ENCODE measurements at places on chromosomes 6 and 20. TPM values are rescaled to one million over a fixed set of nuclear protein-coding genes. Genes with fewer than 3 reads are reported as not detected.

LINC00237 gene
- not detected for total RNA-seq

GSTA3 gene
- total RNA-seq, result not detected

SMOC2 gene
- total RNA-seq, result 16.4 TPM

CNKSR3 gene
- 20.0 TPM for total RNA-seq

SEL1L2 gene
- 1.7 TPM for total RNA-seq

TMEM217 gene
- 0.30 TPM for total RNA-seq

SLC35D3 gene
- total RNA-seq, result not detected

RNF39 gene
- total RNA-seq, result not detected

DNA sequence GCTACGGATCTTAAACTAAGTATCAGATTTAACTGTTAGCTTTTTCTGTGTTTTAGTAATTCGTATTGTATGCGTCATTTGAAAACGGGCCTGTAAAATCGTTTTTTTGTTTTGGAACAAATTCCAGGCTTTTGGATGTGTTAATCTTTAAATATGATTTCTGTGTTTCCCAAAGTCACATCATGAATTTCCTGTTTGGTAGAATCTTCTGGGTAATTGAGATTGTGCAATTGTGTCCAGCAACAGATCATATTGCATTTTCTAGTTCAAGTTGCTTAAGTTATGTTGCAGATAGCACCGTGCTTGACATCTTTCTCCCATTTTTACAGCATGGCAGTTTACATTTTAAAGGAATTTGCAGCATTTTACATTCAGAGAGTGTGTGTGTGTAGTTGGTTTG, 1.9 kb downstream of the MAPK14 start:
- DNase-seq, result no peak

GRCh38 chr20:41094353-41095055, 42.8 kb upstream of the PLCG1 start:
- no peak for DNase-seq

GRCh38 chr6:26197933-26198721, 110.9 kb downstream of the HFE start:
- no peak for DNase-seq

DNA sequence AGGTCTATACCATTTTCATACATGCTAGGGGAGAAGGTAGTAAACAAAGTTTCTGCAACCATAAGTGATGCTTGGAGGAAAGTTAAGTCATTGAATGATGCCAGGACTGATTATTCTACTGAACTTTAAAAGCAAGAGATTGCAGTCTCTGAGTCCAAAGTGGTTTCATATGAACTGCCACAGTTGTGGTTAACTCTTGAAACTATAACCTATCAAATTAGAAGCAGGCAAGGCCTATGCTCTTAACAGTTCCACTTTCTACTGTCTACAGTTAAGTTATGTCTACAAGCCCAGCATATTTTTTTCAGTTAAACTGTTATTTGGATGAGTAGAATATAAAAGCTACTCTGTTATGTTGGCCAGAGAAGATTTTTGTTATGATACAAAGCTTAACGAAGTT, 326.5 kb upstream of the RUNX2 start:
- DNase-seq, result no peak

DNA sequence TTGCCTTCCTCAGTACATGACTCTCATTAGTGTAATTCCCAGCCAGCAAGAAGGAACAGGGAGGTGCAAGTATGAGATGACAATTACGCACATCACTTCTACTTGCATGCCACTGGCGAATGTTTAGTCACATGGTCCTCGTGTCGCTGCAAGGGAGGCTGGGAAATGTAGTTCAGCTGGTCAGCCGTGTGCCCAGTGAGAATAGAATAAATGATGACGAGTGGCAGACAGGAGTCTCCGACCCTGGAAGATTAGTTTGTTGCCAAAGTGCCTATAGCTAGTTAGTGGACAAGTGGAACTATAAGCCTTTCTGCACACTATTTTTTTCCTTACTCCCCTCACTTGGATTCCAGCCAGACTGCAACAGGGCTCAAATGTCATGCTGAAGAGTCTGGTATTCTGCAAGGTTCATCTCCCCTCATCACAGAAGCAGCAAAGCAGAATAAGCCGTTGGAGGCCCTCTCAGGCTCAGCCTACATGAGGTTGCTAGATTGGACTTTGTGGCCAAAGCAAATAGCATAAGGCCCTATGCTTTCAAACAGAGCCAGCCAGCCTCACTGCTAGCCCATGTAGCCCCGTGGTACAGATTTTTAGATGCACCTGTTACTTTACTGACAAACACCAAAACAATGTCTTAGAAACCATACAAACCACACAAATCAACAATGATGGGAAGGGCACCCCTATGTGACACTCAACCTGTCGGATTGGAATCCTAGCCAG, 9.7 kb downstream of the LINC00237 start:
- DNase-seq, result no peak

- no peak for DNase-seq
These were observed 38.5 kb upstream of the PXDC1 start for GRCh38 chr6:3789896-3790558.

GRCh38 chr20:9520086-9520485, 5.7 kb downstream of the LAMP5 start:
- DNase-seq, result no peak

- no peak for DNase-seq
These were observed 75.9 kb downstream of the ERMARD start for GRCh38 chr6:169827290-169827717.

DNA sequence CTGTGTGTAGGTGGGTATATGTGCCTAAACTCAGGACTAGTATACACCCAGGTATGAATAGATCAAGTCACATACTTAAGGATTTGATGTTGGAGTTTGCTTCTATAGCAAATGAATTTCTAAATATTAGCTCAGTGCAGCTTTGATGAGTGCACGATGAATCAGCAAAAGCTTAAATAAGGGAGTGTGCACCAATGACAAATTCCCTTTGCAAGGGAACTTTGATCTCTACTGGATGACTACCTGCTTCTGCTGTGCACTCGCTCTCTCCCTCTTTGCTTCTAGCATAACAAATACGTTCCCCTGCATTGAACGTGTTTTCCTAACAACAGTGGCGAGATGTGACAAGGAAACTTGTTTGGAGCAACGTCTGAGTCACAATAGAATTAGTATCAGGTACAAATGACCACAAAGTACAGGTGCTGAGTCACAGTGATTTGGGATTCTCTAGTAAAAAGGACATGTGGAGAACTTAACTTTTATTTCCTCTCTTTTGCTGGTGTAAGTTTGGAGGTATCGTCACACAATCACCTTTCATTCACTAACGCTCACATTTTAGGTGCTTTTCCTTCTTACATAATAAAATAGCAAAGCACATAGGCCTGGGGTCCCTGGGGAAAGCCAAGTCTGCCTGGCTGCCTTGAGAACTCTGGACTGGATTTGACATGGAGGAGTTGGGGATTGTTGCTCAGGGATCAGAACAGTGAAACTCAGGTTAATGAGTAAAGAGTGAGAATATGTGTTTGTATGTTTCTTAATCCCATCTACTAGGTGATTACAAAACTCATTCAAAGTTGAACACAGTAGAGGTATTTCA, 49.7 kb downstream of the KLHL31 start:
- no peak for DNase-seq

GRCh38 chr6:37525460-37526357, 26.0 kb upstream of the CCDC167 start:
- DNase-seq, result no peak

- DNase-seq, result no peak
These were observed 50.4 kb downstream of the SMPDL3A start for GRCh38 chr6:122839472-122839871.

- DNase-seq, result peak; percentile 64
These were observed 8.9 kb downstream of the CYP21A2 start for GRCh38 chr6:32047084-32047478.

DNA sequence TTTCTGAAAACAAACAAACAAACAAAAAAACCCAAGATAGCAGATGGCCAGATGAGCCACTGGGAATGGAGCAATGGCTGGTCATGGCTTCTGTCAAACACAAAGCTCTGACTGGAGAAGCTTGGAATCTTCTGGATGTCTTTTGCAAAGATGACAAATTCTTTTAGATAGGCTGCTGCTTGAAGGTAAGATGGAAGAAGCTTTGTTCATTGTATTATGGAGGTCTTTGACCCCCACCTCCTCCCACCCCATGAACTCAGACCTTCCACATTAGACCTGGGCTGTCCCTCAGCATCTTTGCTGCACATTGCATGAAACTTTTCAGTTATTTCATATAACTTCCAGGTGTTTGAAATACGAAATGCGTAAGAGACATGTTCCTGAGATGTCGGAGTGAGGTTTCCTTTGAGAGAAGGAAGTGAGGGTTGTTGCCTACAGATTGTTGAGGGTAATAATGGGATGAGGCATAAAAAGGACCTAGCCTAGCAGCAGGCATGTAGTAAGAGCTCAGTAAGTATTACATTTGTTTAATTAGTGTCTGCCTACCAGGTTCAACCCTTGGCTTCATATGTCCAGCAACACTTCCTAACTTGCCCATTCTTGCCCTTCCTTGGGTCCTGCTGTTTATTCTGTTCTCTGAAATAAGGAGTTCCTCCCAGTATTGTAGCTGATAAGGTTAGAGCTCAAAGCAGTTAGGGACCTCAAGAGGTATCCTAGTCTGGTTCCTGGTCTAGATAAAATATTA, 51.4 kb upstream of the IER3 start:
- DNase-seq, result no peak

All from Right ventricle myocardium inferior (tissue), 1 donor.